ENCODE measurements at places on chromosomes 1 and 21.

- DNase-seq, result no peak
These were observed 15.0 kb downstream of the ITSN1 start for GRCh38 chr21:33657124-33657820.

DNA sequence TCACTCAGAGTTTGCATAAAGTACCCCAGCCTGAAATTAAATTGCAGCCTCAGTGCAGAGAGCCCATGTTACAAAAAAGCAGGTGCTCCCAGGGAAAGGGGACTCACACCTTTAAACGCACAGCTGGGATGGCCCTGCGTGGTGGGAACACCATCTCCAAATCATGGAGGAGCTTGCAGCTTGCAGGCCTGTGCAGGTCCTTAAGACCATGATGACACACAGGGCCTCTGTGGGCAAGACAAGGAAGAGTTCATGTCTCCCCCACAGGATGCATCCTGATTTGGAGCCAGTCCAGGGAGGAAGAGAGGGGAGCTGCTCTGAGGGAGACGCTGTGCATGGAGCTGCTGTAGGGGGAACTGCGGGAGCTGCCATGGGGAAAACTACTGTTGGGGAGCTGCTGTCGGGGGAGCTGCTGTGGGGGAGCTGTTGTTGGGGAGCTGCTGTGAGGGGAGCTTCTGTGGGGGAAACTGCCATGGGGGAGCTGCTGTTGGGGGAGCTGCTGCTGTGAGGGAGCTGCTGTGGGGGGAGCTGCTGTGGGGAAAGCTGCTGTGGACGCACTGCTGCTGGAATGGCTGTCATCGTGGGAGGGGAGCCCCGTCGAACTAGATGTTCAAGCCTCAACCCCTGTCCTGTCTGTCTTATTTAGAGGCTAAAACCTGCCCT is 113.9 kb downstream of the MATN1 start:
- DNase-seq, result no peak

DNA sequence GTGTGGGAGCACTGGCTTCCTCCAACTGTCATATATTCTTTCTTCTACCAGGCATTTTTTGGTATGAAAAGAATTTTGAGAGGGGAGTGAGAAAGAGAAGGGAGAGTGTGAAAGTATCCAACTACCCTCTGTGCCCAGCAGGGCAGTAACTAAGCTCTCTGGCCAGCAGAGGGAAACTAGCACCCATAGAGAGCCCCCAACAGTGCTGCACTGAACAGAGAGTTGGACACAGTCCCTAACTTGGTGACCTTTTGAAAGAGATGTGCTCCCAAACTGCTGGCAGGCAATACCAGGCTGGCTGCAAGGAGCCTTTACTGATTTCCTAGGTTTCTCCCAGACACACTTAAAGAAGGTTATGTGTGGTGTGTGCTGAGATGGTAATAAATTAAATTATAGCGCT is 118.8 kb upstream of the PBX1 start:
- DNase-seq, result no peak

DNA sequence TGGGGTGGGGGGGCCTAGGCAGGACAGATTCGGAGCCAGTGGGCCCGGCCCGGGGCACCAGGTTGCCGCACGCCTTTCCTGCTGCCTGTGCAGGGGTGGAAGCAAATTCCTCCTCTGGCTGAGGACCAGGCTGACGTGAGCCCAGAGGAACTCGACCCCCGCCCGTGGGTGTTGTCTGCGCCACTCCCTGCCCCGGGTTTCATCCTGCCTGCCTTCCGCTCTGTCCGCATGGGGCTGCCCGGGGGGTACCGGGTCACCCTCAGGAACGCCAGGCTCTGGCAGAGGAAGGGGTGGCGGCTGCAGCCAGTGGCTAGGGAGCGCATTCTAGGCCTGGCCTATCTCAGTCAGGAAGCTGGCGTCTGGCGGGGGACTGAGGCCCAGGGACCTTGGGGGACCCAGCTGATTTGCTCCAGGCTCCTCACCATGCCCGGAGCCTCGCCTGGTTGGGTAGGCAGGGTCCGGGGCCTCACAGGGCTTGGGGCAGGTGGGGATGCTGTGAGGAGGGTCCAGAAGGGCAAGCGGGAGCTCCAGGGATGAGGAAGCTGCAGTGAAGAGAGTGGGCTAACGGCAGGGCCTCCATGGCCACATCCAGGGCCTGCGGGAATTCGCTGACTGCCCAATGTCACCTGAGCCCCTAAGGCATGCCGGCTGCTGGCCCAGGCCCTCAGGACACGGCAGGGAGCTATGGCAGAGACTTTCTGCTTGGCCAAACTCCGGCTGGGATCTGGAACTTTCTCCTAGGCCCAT is 2.4 kb upstream of the IBA57 start:
- DNase-seq, result no peak

- no peak for DNase-seq
These were observed 177.3 kb downstream of the CAMTA1 start for GRCh38 chr1:6962478-6962995.

DNA sequence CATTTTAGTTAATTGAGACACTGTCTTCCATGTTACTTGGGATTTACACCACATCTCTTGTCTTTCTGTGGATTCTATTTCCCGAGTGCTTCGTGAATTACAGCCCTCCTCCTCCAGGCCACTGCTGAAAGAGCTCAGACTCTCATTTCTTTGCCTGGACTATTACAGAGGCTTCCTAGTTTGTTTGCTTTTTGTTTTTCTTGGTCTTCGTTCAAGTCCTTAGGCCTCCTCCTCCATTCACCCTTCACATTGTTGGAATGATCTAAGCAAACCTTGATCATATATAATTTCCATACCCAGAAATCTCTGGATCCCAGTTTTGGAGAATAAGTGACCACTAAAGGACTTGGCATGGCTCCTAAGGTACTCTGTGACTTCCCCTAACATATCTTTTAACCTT is 94.1 kb downstream of the CNIH3 start:
- no peak for DNase-seq

DNA sequence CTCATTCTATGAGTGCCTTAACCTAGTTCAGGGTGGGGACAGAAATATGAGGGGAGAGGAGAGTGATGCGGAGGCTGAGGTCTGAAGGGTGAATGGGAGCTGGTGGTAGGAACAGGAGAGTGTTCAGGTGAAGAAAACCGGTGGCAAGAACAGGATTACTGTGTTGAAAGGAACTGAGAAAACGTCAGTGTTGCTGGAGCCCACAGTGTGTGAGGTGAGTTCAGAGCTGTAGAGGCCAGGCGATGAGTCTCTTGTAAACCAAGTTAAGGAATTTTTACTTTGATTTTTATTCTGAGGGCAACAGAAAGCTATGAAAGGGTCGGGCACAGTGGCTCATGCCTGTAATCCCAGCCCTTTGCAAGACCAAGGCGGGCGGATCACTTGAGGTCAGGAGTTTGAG is 45.3 kb upstream of the PUM1 start:
- DNase-seq, result no peak

GRCh38 chr1:26827106-26827604 is 667 bp downstream of the ZDHHC18 start:
- no peak for DNase-seq

GRCh38 chr21:43190544-43190943 is 21.7 kb downstream of the CRYAA start:
- DNase-seq, result peak; percentile 15

DNA sequence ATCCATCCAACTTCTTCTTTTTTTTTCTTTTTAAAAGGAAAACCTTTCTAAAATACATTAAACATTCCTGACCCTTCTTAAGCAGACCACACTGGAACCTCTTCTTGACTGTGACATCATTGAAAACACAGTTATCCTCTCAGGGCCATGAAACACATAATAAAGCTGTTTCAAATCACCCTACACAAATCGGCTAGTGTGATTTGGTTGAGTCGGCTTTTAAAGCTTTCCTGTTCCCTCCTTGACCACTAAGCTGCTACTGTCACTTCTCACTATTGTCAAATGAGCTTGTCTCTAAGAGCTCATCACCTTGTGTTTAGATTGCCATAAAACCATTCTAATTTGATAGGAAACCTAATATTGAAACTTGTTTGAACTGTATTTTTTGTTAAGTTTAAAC is 5.9 kb downstream of the USP24 start:
- DNase-seq, result no peak

- DNase-seq, result no peak
These were observed 17.7 kb downstream of the MECR start for GRCh38 chr1:29213055-29213454.

GRCh38 chr1:12598974-12599373 is 19.0 kb downstream of the DHRS3 start:
- DNase-seq, result no peak

DNA sequence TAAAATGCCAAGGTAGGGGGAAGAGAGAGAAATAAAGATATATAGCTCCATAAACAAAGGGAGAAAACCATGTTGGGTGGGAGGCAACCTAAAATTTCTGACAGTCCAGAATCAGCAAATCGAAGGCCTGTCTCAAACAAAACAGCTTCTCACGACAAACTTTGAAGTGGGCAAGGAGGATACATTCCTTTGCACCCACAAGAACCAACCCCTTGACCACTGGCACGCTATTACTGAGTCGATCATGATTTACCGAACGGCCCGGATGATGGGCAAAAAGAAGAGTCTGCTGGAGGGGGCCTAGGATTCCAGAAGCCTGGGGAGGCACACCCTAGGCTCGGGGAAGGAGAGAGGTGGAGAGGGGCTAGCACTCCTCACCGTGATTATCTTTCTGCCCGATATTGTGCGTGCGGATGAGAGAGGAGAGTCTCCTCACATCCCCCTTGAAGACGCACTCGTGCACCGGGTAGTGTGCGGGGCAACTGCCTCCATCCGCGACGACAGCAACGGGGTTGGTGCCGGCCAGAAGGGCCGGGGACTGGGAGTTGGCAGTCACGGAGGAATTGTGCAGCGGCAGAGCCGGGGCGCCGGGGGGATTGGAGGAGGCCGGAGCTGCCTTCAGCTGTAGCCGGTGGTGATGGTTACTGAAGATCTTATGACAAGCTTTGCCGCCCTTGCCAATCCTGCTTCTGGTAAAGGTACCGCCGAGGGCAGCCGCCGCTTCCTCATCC is 756 bp downstream of the ANKRD13C start:
- DNase-seq, result no peak

GRCh38 chr1:170586321-170587252 is 54.6 kb downstream of the GORAB start:
- peak; percentile 25 for DNase-seq

GRCh38 chr1:243723458-243724043 is 126.5 kb downstream of the AKT3 start:
- no peak for DNase-seq

- no peak for DNase-seq
These were observed 7.5 kb downstream of the SELENOF start for GRCh38 chr1:86906419-86906818.

GRCh38 chr1:148160048-148160342 is 7.9 kb upstream of the NBPF11 start:
- no peak for DNase-seq
